ENCODE measurements at places on chromosomes 3 and 15.

DNA sequence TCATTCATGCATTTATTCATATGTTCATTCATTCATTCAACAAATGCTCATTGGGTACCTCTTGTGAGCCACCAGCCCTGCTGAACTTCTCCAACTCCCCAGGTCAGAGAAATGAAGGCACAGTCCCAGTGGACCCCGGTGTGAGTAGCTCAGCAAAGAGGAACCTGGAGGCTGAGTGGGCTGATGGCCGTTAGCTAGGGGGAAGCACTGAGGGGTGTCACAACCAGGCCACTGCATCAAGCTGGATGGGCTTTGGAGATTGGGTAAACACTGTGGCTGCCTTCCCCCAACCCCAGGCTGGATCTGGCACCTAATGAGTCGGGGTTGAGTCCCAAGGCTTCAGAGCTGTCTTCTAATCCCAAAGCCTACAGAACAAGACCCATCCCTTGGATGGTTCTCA, 12.1 kb upstream of the ALAS1 start:
- DNase-seq: no peak

GRCh38 chr3:183680061-183680460, 17.5 kb upstream of the YEATS2 start:
- DNase-seq: no peak

GRCh38 chr3:41267975-41268640, 68.8 kb downstream of the CTNNB1 start:
- no peak for DNase-seq

DNA sequence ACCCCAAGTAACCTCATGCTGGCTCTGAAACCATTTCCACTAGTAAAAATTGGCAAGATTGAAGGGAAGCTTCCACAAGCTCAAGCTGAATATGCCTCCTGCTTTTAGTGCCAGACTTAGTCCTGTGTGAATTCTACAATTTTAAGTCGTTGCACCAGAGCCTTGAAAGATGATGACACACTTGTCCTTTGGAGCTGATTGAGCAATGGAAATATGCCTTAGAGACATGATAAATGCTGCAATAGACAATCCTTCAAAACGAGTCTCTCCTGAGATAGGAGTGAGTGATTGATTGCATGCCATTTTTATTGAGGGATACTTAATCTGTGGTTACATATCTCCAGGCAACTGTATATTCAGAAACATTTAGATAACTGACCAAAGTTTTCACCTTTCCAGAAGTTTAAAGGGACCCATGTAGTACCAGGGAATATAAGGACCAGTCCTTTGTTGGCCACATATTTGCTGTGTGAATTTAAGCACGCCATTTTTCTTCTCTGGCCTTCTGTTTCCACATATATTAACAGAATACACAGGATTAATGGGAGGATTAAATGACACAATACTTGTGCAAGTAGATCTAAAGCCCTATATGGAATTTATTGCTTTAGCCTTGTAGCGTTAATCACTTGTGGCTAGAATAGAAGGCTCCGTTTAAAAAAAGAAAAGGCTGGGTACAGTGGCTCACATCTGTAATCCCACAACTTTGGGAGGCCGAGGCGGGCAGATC, 65.1 kb downstream of the PPARG start:
- DNase-seq: no peak

GRCh38 chr3:55482496-55483195, 4.5 kb downstream of the WNT5A start:
- DNase-seq: no peak

DNA sequence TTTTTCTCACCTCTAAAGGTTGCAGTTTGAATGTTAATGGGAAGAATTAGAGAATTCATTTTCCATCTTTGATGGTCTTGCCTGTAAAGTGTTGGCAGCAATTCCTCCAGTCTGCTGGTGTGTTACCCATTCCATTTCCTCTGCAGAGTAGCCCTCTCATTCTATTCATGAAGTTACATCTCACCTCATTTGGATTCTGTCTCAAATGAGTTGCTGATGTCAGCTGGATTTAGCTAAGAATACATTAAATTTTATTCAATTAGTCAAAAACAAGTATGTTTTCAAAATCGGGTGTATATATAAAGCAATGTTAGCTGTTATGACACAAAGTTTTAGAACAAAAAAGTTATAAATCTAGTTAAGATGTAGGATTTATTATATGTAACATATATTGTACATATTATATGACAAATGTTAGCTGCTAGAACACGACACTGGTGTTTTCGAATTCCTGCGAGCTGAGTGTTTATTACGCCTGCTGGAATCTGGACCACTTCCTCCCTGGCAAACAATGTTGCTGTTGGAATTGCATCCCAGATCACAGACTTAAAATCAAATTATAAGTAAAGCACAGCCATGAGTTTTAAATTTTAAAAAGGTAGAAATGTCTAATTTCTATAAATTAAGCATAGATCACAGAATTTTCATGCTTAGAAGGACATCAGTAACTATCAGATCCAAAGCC, 516.2 kb downstream of the OCA2 start:
- DNase-seq: no peak

GRCh38 chr15:78842519-78842918, 30.2 kb upstream of the MORF4L1 start:
- no peak for DNase-seq

GRCh38 chr15:70597056-70597603, 166.2 kb downstream of the UACA start:
- no peak for DNase-seq

- no peak for DNase-seq
Measured at GRCh38 chr3:79506751-79507150, 261.0 kb downstream of the ROBO1 start.

DNA sequence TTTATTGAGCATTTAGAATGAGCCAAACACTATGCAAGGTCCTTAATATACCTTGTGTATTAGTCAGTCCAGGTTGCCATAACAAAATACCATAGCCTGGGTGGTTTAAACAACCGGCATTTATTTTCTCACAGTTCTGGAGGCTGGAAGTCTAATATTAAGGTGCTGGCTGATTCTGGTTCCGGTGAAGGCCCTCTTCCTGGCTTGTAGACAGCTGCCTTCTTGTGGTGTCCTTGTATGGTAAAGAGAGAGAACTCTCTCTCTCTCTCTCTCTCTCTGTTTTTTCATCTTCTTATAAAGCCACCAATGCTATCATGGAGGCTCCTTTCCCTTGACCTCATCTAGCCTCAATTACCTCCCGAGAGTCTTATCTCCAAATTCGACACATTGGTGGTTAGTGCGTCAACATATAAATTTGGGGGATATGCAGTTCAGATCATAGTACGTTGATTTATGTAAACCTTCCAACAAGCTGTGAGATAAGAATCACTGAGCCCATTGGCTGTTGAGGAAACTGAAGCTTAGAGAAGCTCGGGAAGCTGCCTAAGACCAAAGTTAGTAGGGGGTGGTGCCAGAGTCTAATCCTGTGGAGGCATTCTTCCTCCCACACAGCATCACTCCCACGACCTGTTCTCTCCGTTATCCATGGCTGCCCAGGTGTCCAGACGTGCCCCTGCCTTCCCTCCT, 298.0 kb upstream of the PROK2 start:
- no peak for DNase-seq

GRCh38 chr3:128760881-128761280, 34.9 kb downstream of the RAB7A start:
- DNase-seq: no peak

GRCh38 chr3:146124126-146124801, 36.7 kb downstream of the PLOD2 start:
- no peak for DNase-seq

DNA sequence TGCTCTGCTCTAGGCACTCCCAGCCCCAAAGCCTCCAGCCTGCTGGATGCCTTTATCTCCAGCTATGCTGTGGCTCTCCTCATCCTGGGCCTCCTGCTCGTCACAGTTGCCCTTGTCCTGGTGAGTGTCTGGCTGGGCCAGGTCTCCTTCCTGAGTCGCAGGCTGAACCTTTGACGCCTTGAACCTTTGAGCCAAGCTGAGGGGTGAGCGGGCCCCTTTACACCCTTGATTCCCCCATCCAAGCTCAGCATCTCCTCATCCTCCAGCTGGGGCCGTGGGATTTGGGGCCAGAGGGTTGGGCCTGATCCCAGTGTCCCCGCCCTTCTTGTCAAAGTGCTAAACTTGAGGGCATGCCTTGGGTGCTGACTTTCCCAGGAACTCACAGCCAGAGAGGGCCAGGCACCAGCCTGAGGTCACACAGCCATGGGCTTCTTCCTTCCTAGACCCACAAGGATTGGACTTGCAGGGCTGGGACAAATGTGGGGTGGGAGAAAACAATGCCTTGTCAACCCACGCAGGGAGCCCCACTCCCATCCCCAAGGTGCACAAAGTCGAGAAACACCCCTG, 137.0 kb downstream of the TBC1D2B start:
- no peak for DNase-seq

DNA sequence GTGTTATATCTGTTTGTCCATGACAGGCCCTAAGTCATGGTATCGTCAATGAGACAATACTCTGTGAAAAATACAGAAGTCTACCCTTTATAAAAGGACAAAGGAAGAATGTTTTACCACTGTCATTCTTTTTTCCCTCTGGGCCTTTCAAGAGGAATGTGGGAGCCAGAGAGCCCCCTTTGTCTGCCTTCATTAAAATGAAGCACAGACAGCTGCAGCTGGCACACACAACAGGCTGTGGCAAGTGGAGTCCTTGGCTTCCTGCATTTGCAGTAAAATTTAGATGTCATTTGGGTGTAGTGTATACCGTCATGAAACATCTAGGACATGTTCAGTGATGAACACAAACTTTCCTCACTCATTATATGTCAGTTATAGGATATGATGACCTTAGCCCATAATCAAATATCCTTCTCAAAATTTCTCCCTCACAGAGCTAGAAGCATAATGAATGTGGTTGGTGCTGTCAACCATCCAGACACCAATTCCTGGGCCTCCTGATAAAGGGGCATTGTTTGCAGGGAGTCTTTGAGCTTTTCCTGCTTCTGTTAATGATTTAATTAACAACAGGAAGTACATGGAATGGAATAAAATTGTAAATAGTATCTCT, 76.4 kb downstream of the DHX36 start:
- no peak for DNase-seq

DNA sequence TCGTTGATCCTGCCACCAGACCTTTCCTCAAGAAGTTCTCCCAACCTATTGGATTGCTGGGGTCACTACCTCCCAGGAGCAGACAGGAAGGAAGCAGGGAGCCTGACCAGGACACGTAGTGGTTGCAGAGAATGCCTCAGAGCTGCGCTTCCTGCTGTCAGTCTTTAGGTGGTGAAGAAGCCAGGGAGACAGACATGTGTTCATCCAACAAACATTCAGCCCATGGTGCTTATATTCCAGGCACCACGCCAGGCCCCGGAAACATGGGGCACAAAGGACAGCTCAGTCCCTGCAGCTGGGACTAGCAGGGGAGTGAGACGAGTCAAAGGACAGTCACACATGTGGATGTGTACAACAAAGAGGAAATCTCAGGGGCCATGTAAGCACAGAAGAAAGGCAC, 26.0 kb upstream of the CORO2B start:
- DNase-seq: no peak

DNA sequence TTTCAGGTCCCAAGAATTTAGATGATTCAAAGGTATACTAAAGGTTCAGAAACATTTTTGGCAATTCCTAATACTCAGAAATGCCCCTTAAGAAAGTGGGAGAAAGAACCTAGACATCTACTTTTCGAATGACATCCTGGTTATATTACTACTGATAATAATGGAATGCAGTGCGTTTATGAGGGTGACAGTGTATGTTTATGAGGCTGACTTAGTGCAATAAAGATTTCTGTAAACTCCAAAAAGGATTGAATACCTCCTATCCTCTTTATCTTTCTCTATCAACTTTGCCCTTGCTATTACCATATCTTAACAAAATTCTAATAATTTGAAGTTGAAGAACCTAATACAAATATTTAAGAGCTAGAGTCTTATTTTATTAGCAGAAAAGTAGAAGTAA, 348.9 kb upstream of the EPHA6 start:
- DNase-seq: peak; percentile 22

- no peak for DNase-seq
Measured at GRCh38 chr3:146160964-146161662, at the start of gene PLOD2. TSS of gene PLOD2 (minus strand) at chr3:146161184. CDS start at chr3:146160989, 195 bp downstream.

GRCh38 chr3:177693616-177694264, 496.5 kb upstream of the TBL1XR1 start:
- no peak for DNase-seq

DNA sequence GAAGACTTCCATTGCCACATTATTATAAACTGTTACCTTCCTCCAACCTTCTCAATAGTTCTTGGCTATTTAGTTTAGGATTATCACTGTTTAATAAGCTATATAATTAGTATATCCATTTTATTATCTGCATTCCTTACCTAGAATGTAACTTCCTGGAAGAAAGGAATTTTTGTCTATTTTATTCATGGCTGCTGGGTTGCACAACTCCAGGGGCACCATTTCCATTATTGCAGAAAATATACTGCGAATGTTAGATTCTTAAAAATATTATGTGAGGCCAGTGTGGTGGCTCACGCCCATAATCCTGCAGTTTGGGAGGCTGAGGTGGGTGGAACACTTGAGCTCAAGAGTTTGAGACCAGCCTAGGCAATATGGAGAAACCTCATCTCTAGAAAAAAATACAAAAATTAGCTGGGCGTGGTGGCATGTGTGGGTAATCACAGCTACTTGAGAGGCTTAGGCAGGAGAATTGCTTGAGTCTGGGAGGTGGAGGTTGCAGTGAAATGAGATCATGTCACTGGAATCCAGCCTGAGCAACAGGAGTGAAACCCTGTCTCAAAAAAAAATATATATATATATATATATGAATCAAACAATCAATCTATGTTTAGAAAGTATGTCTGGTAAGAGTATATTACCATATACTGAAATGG, 19.9 kb downstream of the CLDN1 start:
- DNase-seq: no peak

DNA sequence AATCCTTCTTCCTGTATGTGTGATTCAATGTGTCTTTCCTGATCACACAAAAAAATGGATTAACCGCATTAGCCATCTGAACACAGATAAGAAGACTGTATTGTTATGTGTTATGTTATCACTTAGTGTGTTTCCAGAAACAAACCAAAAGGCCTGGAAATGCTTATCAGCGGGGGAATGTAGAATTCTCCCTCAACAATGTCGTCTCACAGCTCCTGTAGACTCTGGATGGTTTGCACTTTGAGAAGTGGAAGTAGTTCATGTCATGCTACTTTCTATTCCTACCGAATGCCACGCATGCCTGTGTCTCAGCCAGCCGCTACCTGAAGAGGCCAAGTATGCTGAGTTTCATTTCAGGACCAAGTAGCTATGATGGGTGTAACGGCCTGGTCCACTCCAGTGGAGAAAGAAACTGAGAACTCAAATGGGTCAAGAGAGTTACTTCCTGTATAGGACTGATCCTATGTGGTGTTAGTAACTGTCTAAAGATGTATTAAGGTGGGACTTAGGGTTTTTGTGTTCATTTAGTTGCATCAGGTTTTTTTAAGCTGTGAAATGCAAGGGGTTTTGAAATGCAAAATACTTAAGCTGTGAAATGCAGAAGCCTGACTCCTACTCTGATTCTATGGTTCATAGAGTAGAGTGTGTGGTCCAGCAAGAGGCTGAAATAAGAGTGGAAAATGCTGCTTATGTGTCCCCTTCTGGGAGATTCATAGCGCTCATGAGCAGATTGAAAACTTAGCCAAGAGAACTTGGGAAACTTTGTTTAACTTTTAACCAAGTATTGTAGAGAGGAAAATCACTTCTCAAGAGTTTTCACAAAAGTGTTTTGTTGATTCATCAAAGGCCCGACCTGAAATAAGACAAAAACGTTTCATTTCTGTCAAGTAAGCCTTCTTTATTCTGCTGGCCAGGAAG, 118.5 kb upstream of the LMOD3 start:
- DNase-seq: no peak

Data from LNCaP clone FGC (cell line).